ENCODE measurements at places on chromosomes 2 and 18.

- no peaks in the 10 kb centered on the region for H3K27me3 ChIP-seq
- no peak for DNase-seq
- no peak overlapping the region for H3K4me3 ChIP-seq
- H3K4me1 ChIP-seq = peaks cover 35% of the 10 kb centered on the region
- H3K36me3 ChIP-seq = no peaks in the 10 kb centered on the region
These were observed 323.7 kb downstream of the ARHGAP15 start for GRCh38 chr2:143452817-143453451.

DNA sequence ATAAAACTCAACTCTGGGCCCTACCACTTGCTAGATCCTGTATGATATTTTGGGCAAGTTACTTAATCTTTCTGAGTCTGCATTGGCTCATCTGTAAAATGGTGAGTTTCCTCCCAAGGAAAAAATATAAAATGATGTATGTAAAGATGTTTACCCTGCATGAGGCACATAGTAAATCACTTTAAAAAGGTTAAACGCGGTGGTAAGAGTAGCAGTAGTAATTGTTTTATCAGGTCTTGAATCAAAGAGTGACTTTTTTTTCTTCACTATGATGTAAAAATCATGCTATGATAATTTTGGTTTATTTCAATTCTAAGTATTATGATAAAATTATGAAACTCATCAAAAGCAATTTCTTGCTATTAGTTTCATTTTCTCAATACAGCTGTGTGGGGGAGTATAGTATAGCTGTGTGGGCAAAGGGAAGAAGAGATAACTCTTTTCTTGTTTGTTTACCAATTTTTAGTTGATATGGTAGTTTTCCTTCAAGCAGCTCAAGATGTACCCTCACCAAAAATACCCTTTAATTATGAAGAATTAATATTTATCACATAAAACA lies 10.7 kb downstream of the ARHGAP15 start:
- H3K27me3 ChIP-seq = peaks cover 7% of the 10 kb centered on the region
- no peaks in the 10 kb centered on the region for H3K4me1 ChIP-seq
- H3K4me3 ChIP-seq = no peak overlapping the region
- H3K27ac ChIP-seq = no peak overlapping the region

GRCh38 chr2:209901172-209901571 lies 101.3 kb upstream of the RPE start:
- H3K36me3 ChIP-seq = no peaks in the 10 kb centered on the region
- peaks cover 5% of the 10 kb centered on the region for H3K27me3 ChIP-seq
- DNase-seq = no peak
- no peak overlapping the region for H3K27ac ChIP-seq
- H3K4me1 ChIP-seq = no peaks in the 10 kb centered on the region

DNA sequence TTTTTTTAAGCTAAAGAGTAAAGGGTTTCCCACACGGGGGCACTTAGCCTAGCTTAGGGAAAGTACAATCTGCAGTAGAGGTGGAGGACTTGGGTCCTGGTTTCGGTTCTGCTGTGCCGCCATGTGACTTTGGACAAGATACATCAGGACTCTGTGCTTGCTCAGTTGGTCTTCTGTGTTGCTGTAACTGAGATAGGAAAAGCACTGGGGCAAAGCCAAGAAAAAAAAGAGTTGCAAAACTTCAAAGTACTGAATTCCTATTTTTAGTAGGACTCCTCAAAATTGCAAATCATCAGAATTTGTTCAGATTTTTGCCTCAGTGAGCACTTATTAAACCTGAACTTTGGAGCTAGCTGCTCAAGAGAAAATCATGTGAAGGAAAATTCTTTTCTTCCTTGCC lies 96.3 kb upstream of the STON1 start:
- H3K27me3 ChIP-seq = no peaks in the 10 kb centered on the region
- DNase-seq = no peak
- H3K36me3 ChIP-seq = no peaks in the 10 kb centered on the region
- peaks cover 1% of the 10 kb centered on the region for H3K4me1 ChIP-seq
- H3K4me3 ChIP-seq = no peak overlapping the region

- peaks cover 12% of the 10 kb centered on the region for H3K27me3 ChIP-seq
- H3K27ac ChIP-seq = no peak overlapping the region
- peaks cover 8% of the 10 kb centered on the region for H3K36me3 ChIP-seq
These were observed 73.9 kb downstream of the ARL4C start for GRCh38 chr2:234422981-234423431.

GRCh38 chr18:49151482-49151881 lies 200.7 kb upstream of the SMAD7 start:
- no peak overlapping the region for H3K27ac ChIP-seq
- peaks cover 3% of the 10 kb centered on the region for H3K27me3 ChIP-seq
- no peaks in the 10 kb centered on the region for H3K4me1 ChIP-seq
- H3K36me3 ChIP-seq = peaks cover 24% of the 10 kb centered on the region
- no peak overlapping the region for H3K4me3 ChIP-seq
- DNase-seq = no peak

DNA sequence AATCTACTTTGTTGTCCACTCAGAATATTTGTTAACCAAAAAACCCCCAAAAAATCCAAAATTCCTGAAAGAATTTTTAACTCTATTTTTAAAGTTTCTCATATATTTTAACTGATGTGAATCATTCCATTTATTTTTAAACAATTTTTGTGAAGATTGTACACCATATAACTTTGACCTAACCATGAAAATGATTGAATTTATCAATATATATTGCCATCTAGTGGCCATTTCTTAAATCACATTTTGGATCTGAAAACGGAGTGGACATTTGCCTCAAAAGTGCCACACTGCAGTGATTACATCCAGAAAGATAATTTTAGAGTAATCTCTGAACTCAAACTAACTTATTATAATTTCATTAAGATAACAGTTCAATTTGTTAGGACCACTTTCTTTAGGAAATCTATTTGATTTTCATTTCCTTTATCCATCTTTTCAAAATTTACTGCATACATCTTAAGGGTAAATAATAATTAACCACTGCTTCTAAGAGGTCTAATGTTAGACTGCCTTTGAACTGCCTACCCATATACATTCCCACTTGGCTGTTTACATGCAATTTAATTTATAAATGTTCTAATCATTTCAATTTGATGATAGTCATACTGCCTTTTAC lies 71.1 kb downstream of the DSC3 start:
- peaks cover 6% of the 10 kb centered on the region for H3K27me3 ChIP-seq
- peaks cover 10% of the 10 kb centered on the region for H3K4me1 ChIP-seq
- H3K4me3 ChIP-seq = no peak overlapping the region
- peak; percentile 20 for DNase-seq
- H3K27ac ChIP-seq = no peak overlapping the region
- no peaks in the 10 kb centered on the region for H3K36me3 ChIP-seq

GRCh38 chr2:134640494-134640893 lies 78.3 kb downstream of the TMEM163 start:
- no peaks in the 10 kb centered on the region for H3K36me3 ChIP-seq
- H3K27ac ChIP-seq = no peak overlapping the region
- H3K27me3 ChIP-seq = peaks cover 5% of the 10 kb centered on the region
- no peak for DNase-seq
- peaks cover 12% of the 10 kb centered on the region for H3K4me1 ChIP-seq
- H3K4me3 ChIP-seq = no peak overlapping the region

GRCh38 chr2:190767821-190768220 lies 112.8 kb upstream of the GLS start:
- H3K27ac ChIP-seq = no peak overlapping the region
- H3K4me1 ChIP-seq = peaks cover 10% of the 10 kb centered on the region
- H3K36me3 ChIP-seq = no peaks in the 10 kb centered on the region
- H3K4me3 ChIP-seq = no peak overlapping the region
- no peak for DNase-seq

DNA sequence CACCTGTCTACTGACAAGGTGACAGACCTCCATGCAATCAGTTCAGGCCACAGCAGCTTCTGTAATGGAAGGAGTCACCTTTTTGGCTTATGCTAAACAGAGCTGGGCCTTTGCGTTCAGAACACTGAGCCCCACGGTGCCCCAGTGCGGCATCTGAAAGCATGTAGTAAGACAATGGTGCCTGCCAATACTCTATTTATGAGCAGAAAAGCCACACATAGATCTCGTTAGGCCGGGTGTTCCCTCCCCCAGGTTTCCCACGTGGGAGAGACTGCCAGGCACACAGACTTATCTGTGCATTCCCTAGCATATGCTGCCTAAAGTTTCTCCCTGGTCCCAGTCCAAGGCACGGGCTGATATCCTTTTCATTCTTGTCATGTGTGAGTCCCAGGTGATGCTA lies 150.9 kb downstream of the ACTR3 start:
- DNase-seq = no peak
- no peaks in the 10 kb centered on the region for H3K36me3 ChIP-seq
- no peaks in the 10 kb centered on the region for H3K4me1 ChIP-seq

DNA sequence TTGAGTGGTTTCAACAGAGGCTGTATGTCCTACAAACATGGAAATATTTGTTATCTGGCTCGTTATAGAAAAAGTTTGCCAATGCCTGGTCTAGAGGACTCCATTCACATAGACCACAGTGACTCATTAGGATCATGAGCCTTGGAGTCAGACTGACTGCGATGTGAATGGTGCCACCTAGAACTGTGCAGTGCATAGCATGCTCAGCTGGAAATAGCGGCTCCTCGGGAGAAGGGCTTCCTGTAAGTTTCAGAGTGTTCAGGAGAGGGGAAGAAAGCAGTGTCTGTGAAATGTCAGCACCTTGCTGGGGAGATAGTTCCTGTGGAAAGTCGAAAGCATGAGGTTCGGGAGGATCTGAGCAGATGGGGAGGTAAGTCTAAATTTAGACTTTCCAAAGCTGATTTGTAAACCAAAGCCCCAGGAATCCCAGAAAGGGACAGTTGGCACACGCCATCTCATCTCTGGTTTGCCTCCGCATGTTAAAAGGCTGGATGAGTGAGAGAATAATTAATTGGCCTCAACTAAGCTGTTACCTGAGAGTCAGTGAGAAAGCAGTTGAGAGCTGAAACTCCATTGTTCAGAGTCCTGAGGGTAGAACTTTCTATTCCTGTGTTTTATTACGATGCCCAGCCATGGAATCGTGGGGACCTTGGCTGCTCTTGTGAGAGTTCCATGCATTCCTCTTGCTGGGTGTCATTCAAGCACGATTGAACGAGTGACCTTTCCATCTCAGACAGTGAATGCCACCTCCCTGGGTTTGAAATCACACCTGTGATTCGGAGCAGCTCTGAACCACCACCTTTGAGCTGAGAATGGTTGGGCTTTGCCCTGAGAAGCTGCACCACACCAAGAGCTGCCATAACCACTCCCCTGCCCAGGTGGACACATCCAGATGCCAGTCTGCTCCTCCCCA lies 99.5 kb downstream of the MAPK4 start:
- H3K4me3 ChIP-seq = no peak overlapping the region
- peaks cover 12% of the 10 kb centered on the region for H3K36me3 ChIP-seq

DNA sequence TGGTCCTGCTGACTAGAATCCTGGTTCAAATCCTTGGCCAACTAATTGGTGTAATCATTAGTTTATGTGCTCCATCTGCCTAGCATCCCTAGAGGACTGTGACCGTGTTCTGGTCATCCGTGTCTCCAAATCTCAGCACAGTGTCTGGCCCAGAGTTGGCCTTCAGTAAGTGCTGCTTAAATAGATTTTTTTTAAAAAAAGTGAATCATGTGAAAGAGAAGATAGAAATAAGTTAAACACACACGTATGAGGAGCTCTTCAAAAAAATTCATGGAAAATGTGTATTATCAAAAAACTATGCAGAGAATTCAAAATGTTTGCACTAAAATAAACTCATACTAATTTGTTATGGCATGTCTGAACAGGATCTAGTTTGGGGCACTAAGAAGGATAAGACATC lies 129.3 kb upstream of the TLK1 start:
- peaks cover 4% of the 10 kb centered on the region for H3K27me3 ChIP-seq
- peaks cover 3% of the 10 kb centered on the region for H3K4me1 ChIP-seq
- H3K36me3 ChIP-seq = no peaks in the 10 kb centered on the region
- DNase-seq = no peak
- H3K4me3 ChIP-seq = no peak overlapping the region
- no peak overlapping the region for H3K27ac ChIP-seq

- peaks cover 3% of the 10 kb centered on the region for H3K27me3 ChIP-seq
- H3K4me3 ChIP-seq = no peak overlapping the region
- peaks cover 8% of the 10 kb centered on the region for H3K36me3 ChIP-seq
- DNase-seq = no peak
These were observed 15.5 kb downstream of the DUSP19 start for GRCh38 chr2:183093857-183094657.

DNA sequence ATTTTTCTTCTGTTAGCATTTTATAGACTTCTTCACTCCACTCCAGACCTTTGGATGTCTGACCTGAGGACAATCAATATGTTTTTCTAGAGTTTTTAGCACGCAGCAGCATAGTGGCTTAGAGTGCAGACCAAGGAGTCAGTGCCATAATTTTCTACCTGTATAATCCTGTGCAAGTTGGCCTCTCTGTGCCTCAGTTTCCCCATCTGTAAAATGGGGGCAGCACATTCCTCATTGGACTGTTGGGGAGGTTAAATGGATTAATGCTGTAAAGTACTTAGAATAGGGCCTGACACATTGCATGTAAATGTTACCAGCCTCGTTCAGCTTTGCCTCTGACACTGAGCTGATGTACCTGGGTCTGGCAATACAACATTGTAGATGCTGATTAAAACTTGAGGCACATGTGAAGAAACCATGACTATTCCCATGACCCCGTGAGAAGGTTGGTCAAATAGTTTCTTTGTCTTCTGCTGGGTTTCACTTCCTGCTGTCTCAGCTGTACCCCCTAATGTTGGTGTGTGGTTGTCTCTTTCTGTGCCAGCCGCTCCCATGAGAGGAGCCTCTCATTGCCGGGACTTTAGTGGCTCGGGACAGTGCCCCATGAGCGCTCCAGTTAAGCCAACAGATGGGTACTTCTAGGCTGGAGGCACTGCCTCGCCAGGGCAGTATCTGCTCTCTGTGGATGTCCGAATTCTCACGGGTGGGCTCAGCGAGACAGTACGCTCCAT lies 125.3 kb downstream of the SH3RF3 start:
- no peak overlapping the region for H3K4me3 ChIP-seq
- DNase-seq = no peak
- peaks cover 31% of the 10 kb centered on the region for H3K4me1 ChIP-seq

DNA sequence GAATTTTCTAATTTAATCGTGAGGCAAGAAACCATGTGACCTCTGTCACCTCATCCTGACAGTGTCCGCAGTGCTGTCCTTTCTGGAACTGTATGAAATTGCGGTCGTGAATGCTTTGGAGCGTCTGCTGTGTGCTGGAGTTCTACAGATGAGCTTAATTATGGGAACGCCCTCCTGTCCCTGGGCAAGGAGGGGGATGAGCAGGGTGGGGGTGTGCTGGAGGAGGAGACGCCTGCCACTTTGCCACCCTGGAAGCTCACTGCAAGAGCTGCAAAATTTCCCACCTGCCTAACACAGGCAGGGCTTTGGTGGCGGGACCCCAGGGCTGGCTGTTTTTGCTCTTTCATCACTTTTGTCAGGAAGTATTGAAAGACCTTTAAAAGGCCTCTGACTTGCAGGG lies 6.5 kb downstream of the LPIN1 start:
- H3K27ac ChIP-seq = no peak overlapping the region
- H3K27me3 ChIP-seq = peaks cover 4% of the 10 kb centered on the region
- peaks cover 13% of the 10 kb centered on the region for H3K36me3 ChIP-seq
- H3K4me3 ChIP-seq = no peak overlapping the region
- peaks cover 90% of the 10 kb centered on the region for H3K4me1 ChIP-seq

DNA sequence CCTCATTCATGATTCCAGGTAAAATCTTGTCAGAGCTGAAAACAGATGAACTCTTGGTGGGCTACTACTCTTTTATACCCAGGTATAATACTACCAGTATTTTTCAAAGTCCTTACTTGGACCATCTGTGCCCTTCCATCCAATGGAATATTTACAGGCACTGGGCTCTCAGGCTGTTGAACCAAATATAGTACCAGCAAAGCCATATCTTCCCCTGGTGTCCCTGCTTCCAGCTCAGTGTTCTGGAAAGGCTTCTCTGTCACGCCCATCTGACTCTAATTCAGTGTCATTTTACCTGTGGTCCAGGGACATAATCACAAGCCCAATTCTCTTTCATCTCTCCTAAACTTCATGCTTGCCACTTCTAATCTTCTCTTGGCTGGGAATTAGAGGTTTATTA lies 119.2 kb upstream of the STK17B start:
- no peaks in the 10 kb centered on the region for H3K27me3 ChIP-seq
- no peak overlapping the region for H3K27ac ChIP-seq
- peaks cover 9% of the 10 kb centered on the region for H3K36me3 ChIP-seq
- DNase-seq = no peak
- H3K4me3 ChIP-seq = no peak overlapping the region
- no peaks in the 10 kb centered on the region for H3K4me1 ChIP-seq

Measured in nephron progenitor cell (in vitro differentiated cells).